AG08395 (cell line): ENCODE measurements at places on chromosomes 16 and 17.

DNA sequence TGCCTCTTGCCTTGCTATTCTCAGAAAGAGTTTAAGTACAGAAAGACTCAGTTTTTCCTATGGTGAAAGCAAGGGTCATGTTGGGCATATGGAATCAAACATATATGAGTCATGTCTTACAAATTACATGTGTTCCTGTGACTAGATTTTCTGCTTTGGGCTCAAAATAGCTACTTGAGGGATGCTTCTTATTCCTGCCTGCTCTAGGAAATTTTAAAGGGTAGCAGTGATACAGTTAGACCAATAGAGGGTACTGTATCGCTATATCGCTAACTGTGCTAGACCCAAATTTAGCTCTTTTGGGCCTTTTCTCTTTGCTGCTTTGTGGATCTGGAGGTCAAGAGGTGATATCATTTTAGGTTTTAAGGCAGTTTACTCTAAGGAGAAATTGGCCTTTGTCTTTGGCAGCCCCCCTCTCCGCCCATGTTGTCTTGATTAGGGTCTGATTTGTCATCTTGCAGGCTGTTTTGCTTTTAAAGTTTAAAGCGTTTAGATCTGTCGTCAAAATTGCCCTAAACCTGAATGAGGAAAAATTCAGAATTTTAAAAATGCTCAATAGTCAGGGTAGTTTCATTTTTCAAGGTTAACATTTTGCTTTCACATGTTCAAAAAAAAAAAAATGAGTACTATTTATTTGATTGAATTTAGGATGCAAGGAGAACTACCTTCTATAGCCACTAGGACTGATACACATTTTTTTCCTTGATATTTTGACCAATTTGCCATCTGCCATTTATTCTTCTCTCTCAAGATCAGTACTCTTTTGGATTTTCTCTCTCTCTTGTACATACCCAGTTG is 8.8 kb downstream of the NFATC3 start:
- DNase-seq: peak; percentile 50

DNA sequence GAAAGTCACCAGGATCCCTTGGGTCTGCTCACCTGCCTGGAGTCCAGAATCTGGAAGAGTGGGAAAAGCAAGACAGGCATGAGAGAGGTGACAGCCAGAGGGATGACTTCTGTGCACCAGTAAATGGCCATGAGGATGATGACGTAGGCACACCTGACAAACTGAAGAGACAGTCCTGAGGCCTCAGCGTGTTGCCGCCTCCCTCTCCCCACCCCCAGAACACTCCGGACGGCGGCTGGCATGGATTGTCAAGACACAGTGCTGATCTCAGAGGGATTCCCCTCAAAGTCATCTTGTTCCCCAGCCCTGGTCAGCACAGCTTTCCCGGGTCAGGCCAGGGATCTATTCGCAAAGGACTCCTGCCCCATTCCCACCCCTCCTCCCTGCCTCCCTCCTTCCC is 6.2 kb downstream of the SLC13A5 start:
- no peak for DNase-seq

- DNase-seq: no peak
Measured at GRCh38 chr16:70493802-70494201, 29.6 kb downstream of the COG4 start.

DNA sequence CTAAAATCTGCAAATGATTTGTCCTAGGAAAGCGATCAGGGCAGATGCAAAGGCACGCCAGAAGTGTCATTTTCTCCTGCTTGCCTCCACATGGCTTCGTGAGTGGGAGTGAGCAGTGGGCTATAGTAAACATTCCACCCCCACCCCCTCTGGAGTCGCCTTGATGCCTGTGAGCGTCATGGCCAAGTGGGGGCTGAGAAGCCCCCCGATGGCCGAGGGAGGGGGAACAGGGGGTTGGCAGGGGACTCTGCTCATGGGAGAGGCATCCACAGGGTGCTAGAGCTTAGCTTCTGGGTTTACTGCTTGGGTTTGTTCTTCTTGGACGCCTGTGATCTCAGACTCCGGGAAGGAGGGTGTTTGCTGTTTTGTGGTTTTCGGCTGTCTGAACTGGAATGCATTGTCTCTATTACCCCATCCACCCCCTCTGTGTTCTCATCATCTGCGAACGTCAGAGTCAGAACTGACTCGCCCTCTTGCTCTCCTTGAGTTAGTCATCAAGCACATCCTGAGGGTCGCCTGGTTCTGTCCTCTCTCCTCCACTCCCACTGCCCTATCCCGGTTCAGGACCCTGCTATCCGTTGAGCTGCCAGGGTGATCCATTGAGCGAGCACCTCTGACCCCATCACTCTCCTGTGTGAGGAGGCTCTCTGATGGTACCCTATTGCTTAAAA is 15.4 kb downstream of the TNS4 start:
- peak; percentile 96 for DNase-seq

DNA sequence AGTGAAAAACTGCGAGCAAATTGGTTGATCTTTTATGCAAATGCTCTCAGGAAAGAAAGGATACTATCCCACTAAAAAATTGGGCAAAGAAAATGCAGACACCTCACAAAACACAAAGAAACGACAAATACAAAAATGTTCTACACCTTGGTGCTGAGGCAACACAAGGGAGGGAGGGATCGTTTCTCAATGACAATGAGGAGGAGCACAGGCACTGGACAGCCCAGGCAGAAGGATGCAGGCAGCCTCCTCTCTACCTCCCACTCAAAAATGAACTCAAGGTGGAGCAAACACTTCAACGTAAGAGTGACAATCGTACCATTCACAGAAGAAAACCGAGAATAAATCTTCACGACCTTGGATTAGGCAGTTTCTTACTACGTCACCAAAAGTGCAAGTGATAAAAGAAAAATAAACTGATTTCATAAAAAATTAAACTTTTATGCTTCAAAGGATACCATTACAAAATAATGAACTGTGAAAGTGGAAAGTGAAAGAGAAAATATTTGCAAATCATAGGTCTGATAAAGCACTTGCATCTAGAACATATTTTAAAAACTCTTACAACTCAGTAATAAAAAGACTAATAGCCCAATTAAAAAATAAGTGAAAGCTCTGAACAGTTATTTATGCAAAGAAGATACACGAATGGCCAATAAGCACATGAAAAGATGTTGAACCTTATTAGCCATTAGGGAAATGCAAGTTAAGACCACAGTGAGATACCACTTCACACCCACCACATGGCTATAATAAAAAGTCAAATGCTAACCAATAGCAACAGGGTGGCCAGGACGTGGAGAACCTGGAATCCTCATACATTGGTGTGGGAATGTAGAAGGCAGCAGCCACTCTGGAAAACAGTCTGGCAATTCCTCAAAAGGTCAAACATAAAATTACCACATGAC is 80.8 kb upstream of the TRAP1 start:
- DNase-seq: no peak

- no peak for DNase-seq
Measured at GRCh38 chr16:30010844-30011713, at the start of gene DOC2A. Gene DOC2A (minus strand): TSS chr16:30011027. CDS start chr16:30010222, 805 bp downstream.

- no peak for DNase-seq
Measured at GRCh38 chr17:46820592-46821450, 2.3 kb upstream of the WNT3 start.

- no peak for DNase-seq
Measured at GRCh38 chr17:36931697-36932382, 5.4 kb upstream of the LHX1 start.

- DNase-seq: peak; percentile 94
Measured at GRCh38 chr16:84643180-84643583, 5.1 kb upstream of the KLHL36 start.

GRCh38 chr17:45369421-45369820 is 52.6 kb upstream of the MAP3K14 start:
- no peak for DNase-seq

DNA sequence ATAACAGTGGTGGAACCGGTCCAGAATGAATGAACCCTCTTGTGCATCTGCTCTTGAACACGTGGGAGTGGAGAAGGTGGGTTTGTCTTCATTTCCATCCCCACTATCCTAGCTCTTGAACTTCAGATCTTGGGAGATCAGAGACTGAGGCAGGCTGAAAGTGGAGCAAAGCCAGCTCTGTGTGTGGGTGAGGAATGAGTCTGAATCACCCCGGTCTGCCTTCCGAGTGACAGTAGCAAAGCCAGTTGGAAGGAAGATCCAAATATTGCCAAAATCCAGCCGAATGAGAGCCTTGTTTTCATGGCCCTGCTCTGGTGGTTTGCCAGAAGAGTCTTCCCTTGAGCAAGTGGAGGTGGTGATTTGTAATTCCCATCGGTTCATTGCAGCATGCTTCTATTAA is 29.0 kb upstream of the ASIC2 start:
- DNase-seq: peak; percentile 27

DNA sequence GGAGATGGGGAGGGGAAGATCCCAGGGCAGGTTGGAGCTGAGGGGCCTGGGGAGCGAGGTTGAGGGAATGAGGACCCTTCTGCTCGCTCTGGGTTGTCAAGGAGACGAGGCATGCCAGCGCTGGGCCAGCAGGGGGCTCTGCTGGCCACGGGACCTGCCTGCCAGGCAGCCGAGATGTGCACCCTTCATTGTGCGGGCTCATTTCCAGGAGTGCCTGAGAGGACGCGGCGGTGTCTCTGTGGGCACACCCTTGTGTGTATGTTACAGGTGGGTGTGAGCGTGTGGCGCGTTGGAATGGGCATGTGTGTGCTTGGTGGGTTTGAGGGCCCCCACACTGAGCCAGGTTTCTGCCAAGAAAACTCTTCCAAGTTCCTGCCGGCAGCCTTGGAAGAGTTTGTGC is 15.9 kb downstream of the ARHGAP23 start:
- DNase-seq: peak; percentile 82

GRCh38 chr17:19546289-19547065 is 12.8 kb downstream of the SLC47A1 start:
- DNase-seq: no peak

DNA sequence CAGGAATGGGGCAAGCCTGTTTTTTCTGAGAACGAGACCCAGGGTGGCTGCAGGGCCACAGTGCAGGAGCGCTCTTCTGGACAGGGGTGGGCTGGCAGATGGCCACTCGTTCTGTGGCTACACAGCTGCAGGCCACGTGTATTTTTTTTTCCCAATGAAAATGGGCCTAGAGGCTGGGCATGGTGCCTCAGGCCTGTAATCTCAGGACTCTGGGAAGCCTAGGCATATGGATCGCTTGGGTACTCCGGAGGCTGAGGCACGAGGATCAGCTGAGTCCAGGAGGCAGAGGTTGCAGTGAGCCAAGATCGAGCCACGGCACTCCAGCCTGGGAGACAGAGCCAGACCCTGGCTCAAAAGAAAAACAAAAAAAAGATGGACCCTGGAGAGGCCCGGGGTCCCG is 6.8 kb downstream of the UNKL start:
- peak; percentile 55 for DNase-seq

DNA sequence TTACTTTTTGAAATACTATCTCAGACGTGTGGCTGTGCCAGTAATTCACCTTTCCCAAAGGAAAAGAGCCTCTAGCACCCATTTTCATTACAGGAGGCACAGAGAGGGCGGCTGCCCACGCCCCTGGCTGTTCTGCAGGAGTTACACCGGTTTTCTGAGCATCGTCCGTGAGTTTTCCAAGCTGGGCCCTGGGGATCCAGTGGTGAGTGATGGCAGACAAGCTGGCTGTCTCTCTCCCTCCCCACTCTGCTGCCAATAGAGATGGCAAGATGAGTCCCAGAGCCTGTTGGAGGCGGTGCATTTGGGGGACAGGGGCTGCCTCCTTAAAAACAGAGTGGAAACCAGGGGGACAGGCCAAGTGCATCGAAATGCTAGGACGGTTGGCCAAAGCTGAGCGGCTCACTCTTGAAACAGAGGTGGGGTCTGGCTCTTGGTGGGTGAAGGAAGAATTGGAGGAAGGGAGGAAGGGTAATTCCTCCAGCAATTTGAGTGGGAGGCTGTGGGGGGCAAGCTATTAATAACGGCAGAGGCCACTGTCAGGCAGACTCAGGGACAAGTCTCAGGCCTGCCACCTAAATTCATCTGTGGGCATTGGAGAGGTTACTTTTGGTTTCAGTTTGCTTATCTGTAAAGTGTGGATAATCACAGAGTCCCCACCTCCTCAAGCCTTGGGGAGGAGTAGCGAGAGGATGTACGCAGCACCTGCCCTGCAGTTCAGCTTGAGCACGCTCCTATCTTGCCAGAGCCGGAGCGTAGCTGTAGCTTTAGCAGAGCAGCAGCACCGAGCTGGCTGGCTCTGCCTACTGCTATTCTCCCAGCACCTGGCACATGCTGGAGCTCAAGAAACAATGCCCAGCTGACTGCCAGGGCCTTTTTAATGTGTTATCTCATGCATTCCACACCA is 7.5 kb upstream of the NOS2 start:
- no peak for DNase-seq

DNA sequence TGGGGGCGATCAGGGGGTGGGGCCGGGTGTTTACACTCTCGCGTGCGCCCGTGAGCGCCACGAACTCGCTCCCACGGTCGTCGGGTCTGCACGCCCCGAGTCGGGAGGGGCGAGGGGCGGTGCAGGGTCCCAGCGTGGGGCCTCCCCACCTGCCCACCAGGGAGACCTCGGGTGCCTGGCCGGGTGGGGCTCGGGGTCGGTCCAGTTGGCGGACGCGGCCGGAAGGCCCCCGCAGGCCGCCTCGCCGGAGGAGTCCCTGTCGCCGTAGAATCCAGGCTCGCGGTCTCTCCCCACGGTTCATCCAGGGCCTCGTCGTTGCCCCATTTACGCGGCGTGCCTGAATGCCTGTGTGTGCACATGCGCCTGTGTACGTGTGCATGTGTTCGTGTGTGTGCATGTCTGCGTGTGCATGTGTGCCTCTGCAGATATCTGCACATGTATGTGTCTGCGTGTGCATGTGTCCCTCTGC is 510 bp upstream of the RAB40B start:
- DNase-seq: no peak

GRCh38 chr17:63451150-63451549 is 5.0 kb upstream of the CYB561 start:
- DNase-seq: no peak

GRCh38 chr16:80759419-80760162 is 44.8 kb downstream of the CDYL2 start:
- DNase-seq: no peak

- DNase-seq: peak; percentile 55
Measured at GRCh38 chr16:55542459-55543082, 23.9 kb upstream of the CAPNS2 start.

DNA sequence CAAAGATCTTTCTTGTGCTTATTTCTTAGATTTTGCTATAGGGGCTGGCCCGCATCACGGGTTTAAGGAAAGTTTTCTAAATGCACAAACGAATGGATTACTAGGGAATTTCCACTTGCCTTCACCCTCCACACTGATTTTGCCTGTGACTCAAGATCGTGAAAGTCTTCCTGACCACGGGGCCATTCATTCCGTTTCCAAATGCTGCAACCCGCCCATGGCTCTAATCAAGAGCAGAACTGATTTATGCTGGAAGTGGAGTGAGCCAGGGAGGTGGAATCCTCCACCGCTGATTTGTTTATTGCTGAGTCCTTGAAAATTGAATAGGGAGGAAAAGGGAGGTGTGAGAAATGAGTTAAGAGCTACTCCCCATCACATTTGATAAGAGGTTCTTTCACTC is 52.4 kb downstream of the CA10 start:
- no peak for DNase-seq
